ENCODE measurements at places on chromosomes 13 and 19.

DNA sequence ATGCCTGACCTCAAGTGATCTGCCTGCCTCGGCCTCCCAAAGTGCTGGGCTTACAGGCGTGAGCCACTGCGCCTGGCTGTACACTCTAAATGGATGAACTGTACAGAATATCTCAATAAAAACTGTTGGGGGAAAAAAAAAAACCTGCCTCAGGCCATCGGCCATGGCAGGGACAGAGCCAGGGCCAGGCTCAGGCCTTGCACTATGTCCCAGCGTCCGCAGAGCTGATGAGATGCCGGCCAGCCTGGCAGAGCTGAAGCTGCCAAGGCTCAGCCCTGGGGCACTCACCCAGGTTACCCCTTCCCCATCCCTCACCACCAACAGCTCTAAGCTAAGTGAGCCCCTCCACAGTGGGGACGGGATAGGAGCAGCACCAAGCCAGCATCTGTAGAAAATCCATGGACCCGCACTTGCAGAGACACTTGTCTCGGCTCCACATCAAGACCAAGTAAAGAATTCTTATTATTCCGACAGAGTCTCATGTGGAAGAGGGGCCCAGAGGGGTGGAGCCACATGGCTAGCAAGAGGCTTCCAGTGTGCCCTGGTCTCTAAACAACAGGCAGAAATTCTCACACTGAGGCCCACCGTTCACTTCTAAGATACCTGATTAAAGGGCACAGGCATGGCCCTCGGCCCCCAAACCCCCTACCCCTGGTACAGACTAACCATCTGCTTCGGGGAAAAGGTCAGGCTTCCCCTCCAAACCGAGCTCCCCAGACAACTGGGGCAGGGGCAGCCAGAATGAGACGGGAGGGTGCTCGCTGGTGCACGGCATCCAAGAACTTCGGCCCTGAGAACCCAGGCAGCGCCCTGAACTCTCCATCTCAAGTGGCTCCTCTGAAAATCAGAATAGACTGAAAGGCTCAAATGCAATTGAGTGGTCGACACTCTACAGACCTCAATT lies 5.8 kb downstream of the PPP6R1 start:
- no peak for DNase-seq

DNA sequence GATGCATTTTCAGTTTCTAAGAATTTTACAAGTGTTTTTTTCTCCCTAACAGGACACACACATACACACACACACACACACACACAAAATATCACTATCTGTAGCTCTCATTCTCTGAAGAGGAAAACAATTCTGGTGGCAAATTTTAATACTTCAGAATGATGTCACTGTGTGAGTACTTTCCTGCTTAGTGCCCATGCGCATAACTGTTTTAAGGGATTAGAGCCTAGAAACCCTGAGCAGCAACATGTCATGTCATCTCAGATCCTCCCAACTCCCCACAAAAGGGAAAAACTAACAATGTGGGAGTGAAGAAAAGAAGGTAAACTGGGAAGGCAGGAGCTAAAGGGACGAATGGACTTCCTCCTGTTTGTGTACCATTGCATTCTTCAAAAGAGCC lies 401.2 kb downstream of the SPRY2 start:
- DNase-seq = no peak

- no peak for DNase-seq
Measured at GRCh38 chr13:47033216-47033615, 136.4 kb upstream of the HTR2A start.

- DNase-seq = no peak
Measured at GRCh38 chr19:44948763-44949374, 3.0 kb downstream of the APOC2 start.

GRCh38 chr13:38697628-38698333 lies 10.9 kb downstream of the FREM2 start:
- DNase-seq = no peak

GRCh38 chr19:46435009-46435408 lies 6.3 kb upstream of the PNMA8C start:
- no peak for DNase-seq

- DNase-seq = no peak
Measured at GRCh38 chr13:74795526-74795925, 661.3 kb upstream of the KLF12 start.

GRCh38 chr19:51777570-51778462 lies 16.8 kb downstream of the FPR2 start:
- DNase-seq = peak; percentile 80

- no peak for DNase-seq
Measured at GRCh38 chr13:39976481-39976880, 321.0 kb downstream of the COG6 start.

DNA sequence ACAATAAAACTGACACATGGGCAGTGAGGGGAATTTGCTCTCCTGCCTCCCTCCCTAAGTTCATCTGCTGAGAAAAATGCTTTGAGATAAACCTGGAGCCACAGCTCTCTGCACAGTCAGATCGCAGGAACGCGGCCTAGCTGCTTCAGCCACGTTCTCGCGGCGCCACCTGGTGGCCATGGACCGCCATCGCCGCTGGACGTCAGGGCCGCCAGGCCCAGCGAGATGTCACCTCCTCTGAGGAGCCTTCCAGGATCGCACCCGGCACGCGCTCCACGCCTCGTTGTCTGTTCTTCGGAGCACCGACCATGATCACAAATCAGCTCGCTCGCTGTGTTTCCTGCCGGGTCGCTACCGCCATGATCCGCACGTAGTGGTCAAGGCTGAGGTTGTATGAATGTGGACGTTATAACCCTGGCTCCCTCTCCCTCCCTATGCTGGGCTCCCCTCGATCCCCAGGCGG lies 20.6 kb upstream of the USP29 start:
- peak; percentile 76 for DNase-seq

GRCh38 chr19:19107654-19108053 lies 30.6 kb downstream of the TMEM161A start:
- no peak for DNase-seq

- DNase-seq = no peak
Measured at GRCh38 chr13:28653111-28653510, 5.8 kb upstream of the POMP start.

GRCh38 chr13:97468331-97468730 lies 34.4 kb downstream of the RAP2A start:
- no peak for DNase-seq

GRCh38 chr19:30882411-30883005 lies 466.7 kb downstream of the TSHZ3 start:
- DNase-seq = no peak

DNA sequence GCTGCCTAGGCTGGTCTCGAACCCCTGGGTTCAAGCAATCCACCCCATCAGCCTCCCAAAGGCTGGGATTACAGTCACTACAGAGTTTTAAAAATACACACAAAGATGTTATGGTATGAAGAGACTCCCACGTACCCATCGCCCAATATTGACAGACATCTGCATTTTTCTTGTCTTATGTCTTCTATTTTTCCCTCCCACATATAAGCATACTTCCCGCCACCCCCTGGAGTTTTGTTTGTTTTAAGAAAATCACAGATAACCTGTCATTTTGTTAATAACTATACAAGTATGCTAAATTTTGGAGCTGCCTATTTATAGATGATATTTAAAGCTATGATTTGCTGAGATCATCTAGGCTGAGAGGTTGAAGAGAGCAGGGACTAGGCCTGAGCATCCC lies 6.2 kb upstream of the SMG9 start:
- no peak for DNase-seq

- DNase-seq = no peak
Measured at GRCh38 chr19:28446511-28446910, 766.4 kb downstream of the UQCRFS1 start.

DNA sequence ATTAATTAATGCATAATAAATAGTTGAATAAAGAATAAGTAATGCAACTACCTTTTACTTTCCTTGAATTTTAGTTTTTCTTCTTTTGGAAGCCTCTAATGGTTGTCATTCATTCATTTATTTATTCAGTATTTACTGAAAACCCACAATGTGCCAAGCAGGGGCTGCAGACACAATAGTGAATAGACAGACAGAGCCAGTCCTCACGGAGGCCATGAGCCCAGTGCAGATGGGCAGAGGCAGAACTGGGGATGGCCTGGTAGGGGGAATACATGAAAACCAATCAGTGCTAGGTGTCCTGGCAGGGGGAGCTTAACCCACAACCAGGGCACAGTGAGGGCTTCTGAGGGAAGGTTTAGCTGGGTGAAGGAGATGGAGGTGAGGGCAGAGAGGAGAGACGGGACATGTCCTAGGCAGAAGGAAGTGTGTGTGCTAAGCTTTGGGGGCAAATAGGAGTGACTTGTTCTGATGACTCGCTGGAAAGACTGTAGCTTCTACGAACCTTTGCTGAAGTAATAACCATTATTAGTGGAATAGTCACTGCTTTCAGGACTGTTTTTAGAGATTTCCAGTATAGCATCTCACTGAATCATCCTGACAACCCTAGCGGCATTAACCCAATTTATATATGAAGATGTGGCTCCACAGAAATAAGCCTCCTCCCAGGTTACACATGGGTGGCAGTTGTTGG lies 55.9 kb downstream of the ERCC5 start:
- DNase-seq = no peak

DNA sequence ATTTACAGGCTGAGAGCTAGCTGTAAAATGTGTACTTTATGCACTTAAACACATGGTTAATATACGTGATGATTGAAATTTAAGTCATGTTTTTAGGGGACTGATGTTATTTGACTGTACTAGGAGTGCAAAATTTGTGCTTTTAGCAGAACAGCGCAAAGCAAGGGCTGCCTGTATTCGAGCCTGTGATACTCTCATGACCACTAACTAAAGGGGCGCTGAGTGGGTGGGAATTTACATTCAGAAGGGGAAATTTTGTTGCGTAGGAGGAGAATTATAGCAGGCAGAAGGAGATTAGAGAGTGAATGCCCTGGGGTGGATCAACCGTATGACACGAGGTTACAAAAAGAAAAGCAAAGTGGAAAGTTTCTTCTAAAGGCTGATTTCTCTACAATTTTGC lies 271.8 kb upstream of the HTR2A start:
- no peak for DNase-seq

- DNase-seq = peak; percentile 62
Measured at GRCh38 chr13:103638706-103639105, 572.5 kb upstream of the SLC10A2 start.

DNA sequence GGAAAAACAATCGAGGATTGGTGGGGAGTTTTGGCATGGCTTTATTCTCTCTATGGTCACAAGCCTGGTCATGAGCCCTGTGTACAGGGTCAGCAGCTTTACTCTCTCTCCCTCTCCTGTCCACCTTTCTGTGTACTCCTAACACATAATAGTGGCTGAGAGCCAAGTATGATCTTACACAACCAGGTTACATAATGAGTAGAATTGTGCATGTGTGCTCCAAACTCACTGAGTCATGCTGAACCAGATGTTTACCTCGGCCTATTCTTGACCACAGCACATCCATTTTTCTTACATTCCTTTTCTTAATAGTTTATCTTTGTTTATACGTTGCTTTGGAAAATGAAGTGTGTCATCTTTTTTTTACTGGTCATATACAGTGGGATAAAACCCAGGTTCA lies 53.1 kb downstream of the ZNF254 start:
- DNase-seq = no peak

- DNase-seq = no peak
Measured at GRCh38 chr19:55689411-55690108, 14.5 kb downstream of the EPN1 start.

DNA sequence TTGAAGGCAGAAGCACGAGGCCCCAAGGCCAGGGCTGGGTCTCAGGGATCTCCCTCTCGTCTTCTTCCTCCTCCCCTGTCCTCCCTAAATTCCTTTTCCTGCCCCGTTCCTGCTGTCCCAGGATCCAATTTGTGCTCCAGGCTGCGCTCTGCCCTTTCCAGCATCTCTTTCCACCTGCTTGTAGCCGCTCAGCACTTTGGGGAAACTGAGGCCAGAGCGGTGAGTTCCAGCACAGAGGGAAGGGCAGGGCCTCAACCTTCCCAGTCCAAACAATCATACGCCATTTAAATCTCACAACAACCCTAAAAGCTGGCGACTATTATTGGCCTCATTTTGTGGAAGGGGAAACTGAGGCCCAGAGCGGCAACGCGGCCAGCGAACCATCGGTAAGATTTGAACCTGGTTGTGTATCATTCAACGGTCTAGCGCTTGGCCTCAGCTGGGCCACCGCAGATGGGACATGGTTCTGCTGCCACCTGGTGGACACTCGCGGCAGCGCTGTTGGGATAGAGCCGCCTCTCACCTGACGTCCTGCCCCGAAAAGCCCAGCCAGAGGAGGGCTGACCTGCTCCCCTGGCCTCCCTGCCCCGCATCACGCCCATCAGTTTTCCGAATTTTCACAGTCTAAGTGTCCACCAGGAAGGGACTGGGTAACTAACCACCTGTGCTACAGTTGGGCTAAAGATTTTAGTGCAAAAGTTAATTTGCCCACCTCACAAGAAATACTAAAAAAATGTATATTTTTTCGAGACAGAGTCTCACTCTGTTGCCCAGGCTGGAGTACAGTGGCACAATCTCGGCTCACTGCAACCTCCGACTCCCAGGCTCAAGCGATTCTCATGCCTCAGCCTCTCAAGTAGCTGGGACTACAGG lies 4.2 kb upstream of the RPL18A start:
- peak; percentile 85 for DNase-seq

- DNase-seq = no peak
Measured at GRCh38 chr13:109834973-109835720, 48.8 kb upstream of the IRS2 start.

GRCh38 chr19:34481861-34482379 lies 362 bp downstream of the WTIP start:
- no peak for DNase-seq

GRCh38 chr19:16825312-16826052 lies 3.7 kb upstream of the SIN3B start:
- peak; percentile 89 for DNase-seq

DNA sequence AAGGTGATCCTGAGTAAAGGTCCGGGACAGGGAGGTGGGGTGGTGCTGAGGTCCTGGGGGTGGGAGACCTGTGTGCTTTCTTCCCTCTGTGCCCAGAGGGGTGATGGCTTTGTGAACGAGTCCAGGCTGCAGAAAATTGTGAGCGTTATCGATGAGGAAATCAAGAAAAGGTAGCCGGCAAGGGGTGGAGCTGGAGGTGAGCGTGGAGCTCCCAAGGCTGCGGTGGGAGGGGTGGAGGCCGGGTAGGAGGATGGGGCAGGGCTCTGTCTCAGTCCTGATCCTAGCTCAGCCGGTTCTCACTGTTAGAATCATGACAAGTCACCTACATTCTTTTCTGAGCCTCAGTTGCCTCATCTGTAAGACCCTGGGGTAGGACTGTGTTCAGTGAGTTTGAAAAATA lies 4.0 kb downstream of the SELENOV start:
- no peak for DNase-seq

DNA sequence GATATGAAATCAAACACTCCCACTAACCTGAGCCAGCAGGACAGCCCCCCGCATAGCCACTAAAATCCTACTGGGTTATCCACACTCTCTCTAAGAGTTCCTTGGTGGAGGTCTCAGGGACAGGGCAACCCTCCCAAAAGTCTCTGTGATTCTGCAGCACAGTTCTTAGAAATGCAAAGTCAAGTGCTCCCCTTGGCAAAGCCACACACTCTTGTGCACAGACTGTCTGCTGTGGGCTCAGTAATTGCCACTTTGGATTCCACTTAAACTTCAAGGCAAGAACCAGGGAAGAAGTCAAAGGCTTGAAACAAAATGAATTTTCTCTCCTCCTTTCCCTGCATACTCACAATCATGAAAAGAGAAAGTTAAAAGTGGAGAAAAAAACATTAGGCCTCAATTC lies 61.5 kb downstream of the DOCK9 start:
- no peak for DNase-seq

GRCh38 chr13:54356209-54356608 lies 1327.6 kb downstream of the OLFM4 start:
- DNase-seq = no peak
